ENCODE measurements at places on chromosomes 1 and 21.

GRCh38 chr1:27176323-27176722 lies 21.4 kb upstream of the SLC9A1 start:
- H3K27me3 ChIP-seq = no peaks in the 10 kb centered on the region
- no peaks in the 10 kb centered on the region for H3K4me1 ChIP-seq
- H3K36me3 ChIP-seq = no peaks in the 10 kb centered on the region
- no peak overlapping the region for H3K4me3 ChIP-seq
- no peak for DNase-seq

GRCh38 chr21:26116456-26117011 lies 54.0 kb downstream of the APP start:
- H3K27ac ChIP-seq = no peak overlapping the region
- no peak for DNase-seq
- no peaks in the 10 kb centered on the region for H3K36me3 ChIP-seq
- no peak overlapping the region for H3K4me3 ChIP-seq
- no peaks in the 10 kb centered on the region for H3K27me3 ChIP-seq
- H3K4me1 ChIP-seq = peaks cover 29% of the 10 kb centered on the region

- no peaks in the 10 kb centered on the region for H3K4me1 ChIP-seq
- no peak overlapping the region for H3K4me3 ChIP-seq
- H3K27me3 ChIP-seq = peaks cover 6% of the 10 kb centered on the region
- DNase-seq = no peak
- no peaks in the 10 kb centered on the region for H3K36me3 ChIP-seq
These were observed 27.8 kb downstream of the SLC26A9 start for GRCh38 chr1:205915354-205915990.

DNA sequence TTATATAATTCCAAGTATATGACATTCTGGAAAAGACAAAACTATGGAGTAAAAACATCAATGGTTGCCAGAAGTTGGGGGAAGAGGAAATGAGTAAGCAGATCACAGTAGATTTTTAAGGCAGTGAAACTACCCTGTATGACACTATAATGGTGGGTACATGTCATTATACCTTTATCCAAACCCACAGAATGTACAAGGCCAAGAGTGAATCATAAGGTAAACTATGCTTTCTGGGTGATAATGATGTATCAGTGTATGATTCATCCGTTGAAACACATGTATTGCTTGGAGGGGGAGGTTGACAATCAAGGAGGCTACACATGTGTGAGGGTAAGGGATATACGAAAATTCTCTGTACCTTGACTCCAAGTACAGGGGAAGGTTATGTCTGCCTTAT lies 862.7 kb downstream of the PLA2G4A start:
- H3K27ac ChIP-seq = no peak overlapping the region
- H3K27me3 ChIP-seq = no peaks in the 10 kb centered on the region
- H3K4me3 ChIP-seq = no peak overlapping the region
- H3K4me1 ChIP-seq = no peaks in the 10 kb centered on the region
- DNase-seq = no peak
- no peaks in the 10 kb centered on the region for H3K36me3 ChIP-seq

DNA sequence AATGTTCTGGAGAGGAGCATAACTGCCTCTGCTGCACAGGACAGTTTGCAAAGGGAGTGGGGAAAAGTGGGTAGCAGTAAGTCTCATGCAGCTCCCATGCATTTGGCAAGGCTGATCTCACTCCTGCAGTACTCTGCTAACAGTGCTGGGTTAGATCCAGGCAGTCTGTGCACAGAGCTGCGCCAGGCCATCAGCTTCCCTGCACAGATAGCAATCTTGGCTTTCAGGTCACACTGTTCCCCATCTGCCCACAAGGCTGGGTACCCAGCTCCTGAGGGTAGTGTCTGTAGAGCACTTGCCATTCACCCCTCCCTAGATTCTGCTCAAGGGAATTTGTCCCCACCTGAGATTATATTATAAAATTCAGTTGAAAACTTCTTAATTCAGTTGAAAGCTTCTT lies 72.1 kb downstream of the SH3BGR start:
- H3K4me3 ChIP-seq = no peak overlapping the region
- no peak for DNase-seq
- H3K27ac ChIP-seq = no peak overlapping the region
- H3K27me3 ChIP-seq = no peaks in the 10 kb centered on the region
- no peaks in the 10 kb centered on the region for H3K4me1 ChIP-seq

- no peak overlapping the region for H3K27ac ChIP-seq
- no peaks in the 10 kb centered on the region for H3K27me3 ChIP-seq
- H3K4me1 ChIP-seq = peaks cover 20% of the 10 kb centered on the region
- DNase-seq = no peak
- no peaks in the 10 kb centered on the region for H3K36me3 ChIP-seq
These were observed 1.4 kb upstream of the MAD2L2 start for GRCh38 chr1:11682287-11682771.

GRCh38 chr1:200905411-200906052 lies 10.8 kb downstream of the INAVA start:
- no peaks in the 10 kb centered on the region for H3K36me3 ChIP-seq
- DNase-seq = no peak
- H3K27me3 ChIP-seq = no peaks in the 10 kb centered on the region
- no peak overlapping the region for H3K27ac ChIP-seq
- H3K4me3 ChIP-seq = no peak overlapping the region

DNA sequence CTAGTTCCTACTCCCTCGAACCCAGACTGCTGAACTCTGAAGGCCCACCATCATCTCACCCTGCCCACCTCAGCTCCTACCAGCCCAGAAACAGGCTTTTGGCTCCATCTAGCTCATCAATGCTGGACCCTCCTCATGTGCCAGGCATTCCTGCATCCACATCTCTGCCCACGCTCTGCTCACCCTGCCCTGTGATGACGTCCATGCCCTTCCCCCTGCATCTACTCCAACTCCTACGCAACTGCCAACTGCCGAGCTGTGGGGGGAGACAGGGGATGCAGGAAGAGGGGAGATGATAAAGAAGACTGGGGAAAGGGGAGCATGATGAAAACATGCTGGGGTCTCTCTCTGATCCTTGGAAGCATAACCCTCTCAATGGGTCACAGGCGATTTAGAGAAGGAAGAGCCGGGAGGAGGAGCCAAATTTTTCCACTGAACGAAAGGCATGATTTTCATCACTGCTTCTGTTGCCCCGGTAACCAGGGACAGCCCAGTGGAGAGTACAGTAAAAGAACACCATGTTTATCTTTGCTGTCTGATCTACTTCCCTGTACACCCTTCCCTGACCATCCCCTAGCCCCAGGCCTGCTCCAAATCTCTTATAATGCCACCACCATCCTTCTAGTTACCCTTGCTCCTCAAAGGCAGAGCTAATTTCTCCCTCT lies 44.3 kb downstream of the CD34 start:
- no peak for DNase-seq
- H3K27me3 ChIP-seq = no peaks in the 10 kb centered on the region
- peak overlapping the region; percentile 20 for H3K27ac ChIP-seq
- H3K4me3 ChIP-seq = no peak overlapping the region
- H3K4me1 ChIP-seq = peaks cover 54% of the 10 kb centered on the region

GRCh38 chr1:20496241-20496661 lies 10.2 kb upstream of the CAMK2N1 start:
- H3K27ac ChIP-seq = no peak overlapping the region
- H3K4me1 ChIP-seq = peaks cover 9% of the 10 kb centered on the region
- DNase-seq = no peak
- H3K36me3 ChIP-seq = peaks cover 35% of the 10 kb centered on the region
- H3K27me3 ChIP-seq = no peaks in the 10 kb centered on the region

- no peaks in the 10 kb centered on the region for H3K27me3 ChIP-seq
- H3K36me3 ChIP-seq = no peaks in the 10 kb centered on the region
- no peak overlapping the region for H3K4me3 ChIP-seq
- no peak for DNase-seq
- no peaks in the 10 kb centered on the region for H3K4me1 ChIP-seq
These were observed 108.2 kb downstream of the MRPS6 start for GRCh38 chr21:34181431-34182039.

GRCh38 chr1:57188168-57188567 lies 222.4 kb upstream of the C8B start:
- H3K4me3 ChIP-seq = no peak overlapping the region
- H3K4me1 ChIP-seq = no peaks in the 10 kb centered on the region
- H3K27ac ChIP-seq = no peak overlapping the region

DNA sequence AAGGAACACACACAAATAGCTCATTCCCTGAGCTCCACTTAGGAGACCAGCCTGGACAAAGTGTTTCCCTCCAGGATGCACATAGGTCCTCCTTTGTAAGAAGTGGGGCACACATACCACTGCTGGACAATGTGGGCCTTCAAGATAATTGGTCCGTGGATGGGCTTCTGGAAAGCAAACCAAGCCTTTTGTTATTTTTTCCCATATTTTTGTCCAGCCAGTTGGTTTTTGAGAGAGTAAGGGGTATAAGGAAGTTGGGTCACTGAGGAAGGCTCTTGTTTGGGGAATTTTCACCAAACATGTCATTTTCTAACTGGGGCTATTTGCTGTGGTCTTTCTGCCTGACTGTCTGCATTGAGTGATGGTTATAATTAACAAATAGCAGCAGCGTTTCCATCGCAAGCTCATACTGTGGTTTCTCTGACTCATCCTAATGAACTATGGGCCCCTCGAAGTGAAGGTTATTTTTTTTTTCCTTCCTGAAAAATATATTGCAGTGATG lies 306.3 kb upstream of the DUSP10 start:
- no peaks in the 10 kb centered on the region for H3K36me3 ChIP-seq
- no peak overlapping the region for H3K4me3 ChIP-seq
- no peak for DNase-seq
- H3K4me1 ChIP-seq = no peaks in the 10 kb centered on the region

- H3K27ac ChIP-seq = peak within 1 kb of the TSS; percentile 50
- no peaks in the 10 kb centered on the region for H3K36me3 ChIP-seq
- H3K27me3 ChIP-seq = no peaks in the 10 kb centered on the region
These were observed at the start of gene GPR3 for GRCh38 chr1:27392096-27392777. TSS of gene GPR3 (plus strand) at chr1:27392622. CDS start at chr1:27393799, 1,177 bp downstream.

DNA sequence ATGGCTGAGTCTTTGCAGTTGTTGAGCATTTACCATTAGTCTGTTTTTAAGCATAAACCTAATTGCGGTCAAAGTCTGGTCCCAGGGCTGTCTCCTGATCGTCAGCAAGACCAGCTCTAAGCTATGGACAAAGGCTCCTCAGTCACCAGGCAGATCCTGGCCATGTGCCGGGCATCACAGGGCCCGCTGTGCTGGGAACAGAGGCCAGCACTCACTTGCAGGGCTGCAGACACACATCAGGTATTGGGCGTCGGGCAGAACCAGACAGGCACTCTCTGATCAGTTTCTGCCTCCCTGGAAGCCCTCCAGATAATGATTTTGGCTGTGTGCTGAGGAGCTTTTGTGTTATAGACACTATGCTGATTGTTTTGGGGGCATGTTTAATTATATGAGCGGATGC lies 26.6 kb downstream of the TMEM51 start:
- no peaks in the 10 kb centered on the region for H3K36me3 ChIP-seq
- H3K27ac ChIP-seq = no peak overlapping the region
- H3K4me1 ChIP-seq = no peaks in the 10 kb centered on the region
- no peak for DNase-seq

DNA sequence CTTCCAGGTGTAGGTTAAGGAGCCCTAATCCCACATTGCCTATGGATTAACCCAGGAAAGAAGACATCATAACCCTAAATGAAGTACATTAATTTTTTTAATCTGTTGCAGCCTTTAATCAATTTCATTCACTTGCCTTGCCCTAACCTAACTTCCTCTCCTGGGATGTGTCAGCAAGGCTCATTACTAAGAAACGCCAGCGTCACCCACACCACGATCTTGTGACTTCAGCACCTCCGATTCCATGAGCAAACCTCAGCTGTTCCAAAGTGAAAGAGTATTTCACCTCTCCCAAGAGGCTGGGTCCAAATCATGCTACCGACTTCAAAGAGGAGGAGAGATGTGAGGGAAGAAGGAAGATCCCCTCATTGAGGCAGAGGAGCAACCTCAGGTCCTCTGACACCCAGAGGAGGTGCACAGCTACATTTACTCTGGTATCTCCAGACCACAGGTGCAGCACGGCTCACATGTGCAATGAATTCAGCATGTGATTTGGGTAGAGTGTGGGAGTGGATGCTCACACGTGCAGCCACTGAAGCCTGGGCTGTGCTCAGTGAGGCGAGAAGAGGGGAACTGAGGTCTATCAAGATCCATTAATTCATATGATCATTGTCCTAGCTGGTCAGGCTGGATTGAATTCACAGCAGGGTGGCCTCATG lies 134.1 kb downstream of the SLC30A10 start:
- H3K27ac ChIP-seq = no peak overlapping the region
- H3K27me3 ChIP-seq = peaks cover 3% of the 10 kb centered on the region
- H3K4me3 ChIP-seq = no peak overlapping the region
- no peak for DNase-seq

GRCh38 chr1:198157847-198158725 lies 1.3 kb downstream of the NEK7 start:
- no peak for DNase-seq
- no peaks in the 10 kb centered on the region for H3K27me3 ChIP-seq
- peaks cover 1% of the 10 kb centered on the region for H3K36me3 ChIP-seq
- H3K4me3 ChIP-seq = peak overlapping the region; percentile 64
- peak overlapping the region; percentile 95 for H3K27ac ChIP-seq

DNA sequence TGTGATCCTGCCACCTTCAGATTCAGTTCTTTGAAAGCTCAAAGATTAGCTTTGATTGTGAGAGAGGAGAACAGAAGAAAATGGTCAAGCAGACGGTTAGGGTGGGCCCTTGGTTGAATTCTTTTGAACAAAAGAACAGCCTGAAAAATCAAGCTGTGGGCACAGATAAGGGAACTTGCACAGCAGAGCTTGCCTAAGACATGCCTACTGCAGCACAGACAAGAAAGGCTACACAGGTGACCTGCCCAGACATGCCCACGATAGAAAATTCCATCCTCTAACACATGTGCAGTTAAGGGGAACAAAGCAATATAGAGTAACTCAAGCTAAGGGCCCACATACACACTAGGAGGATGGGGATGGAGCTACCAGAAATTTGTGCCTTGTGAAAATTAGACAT lies 512.5 kb upstream of the LRRC7 start:
- no peaks in the 10 kb centered on the region for H3K27me3 ChIP-seq
- H3K27ac ChIP-seq = no peak overlapping the region
- no peaks in the 10 kb centered on the region for H3K36me3 ChIP-seq
- H3K4me3 ChIP-seq = no peak overlapping the region

DNA sequence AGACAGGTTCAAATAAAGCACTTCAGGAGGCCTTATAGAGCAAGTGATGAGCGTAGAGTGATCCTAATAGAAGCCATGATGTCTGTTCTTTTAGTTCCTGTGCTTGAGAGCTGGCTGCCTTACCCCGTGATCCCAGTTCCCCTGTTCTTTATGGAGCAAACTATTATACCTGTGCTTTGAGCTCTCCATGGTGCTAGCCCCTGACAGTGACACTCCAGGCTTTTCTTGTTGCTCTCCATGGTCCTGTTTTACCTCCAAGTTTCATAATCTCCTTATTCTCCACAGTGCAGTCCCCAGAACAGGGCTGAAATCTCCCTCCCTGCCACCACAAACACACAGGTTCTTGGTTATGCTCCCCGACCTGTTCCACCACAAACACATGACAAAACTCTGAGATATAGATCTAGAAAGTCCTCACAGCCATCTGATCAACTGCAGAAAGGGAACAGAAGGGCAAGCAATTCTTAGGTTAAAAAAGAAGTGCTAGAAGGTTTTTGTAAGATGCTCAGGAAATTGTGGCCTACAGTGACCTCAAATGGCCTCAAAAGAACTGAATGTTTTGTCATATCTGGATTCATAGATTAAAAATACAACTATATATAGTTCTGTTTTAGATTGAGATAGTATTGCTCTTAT lies 6.0 kb downstream of the CADM3 start:
- H3K27ac ChIP-seq = no peak overlapping the region
- peaks cover 12% of the 10 kb centered on the region for H3K27me3 ChIP-seq
- no peaks in the 10 kb centered on the region for H3K36me3 ChIP-seq
- peaks cover 7% of the 10 kb centered on the region for H3K4me1 ChIP-seq
- DNase-seq = peak; percentile 60

Data from B cell (primary cell).